ENCODE measurements at places on chromosomes 5 and 9. TPM values are rescaled to one million over a fixed set of nuclear protein-coding genes. Genes with fewer than 3 reads are reported as not detected.

Gene TRPM6
- total RNA-seq, result 1.8 TPM

Gene MEGF10
- not detected for total RNA-seq

Gene IL3
- total RNA-seq, result not detected

Gene SHB
- total RNA-seq, result 50.6 TPM

Gene FGF18
- total RNA-seq, result 1.0 TPM

Gene SLC34A3
- total RNA-seq, result 0.11 TPM

Gene MELK
- total RNA-seq, result 78.4 TPM

Gene OR1N1
- total RNA-seq, result not detected

Gene NOTCH1
- total RNA-seq, result 8.7 TPM

Gene MYMK
- total RNA-seq, result not detected

Gene MYOZ3
- total RNA-seq, result 0.22 TPM

Gene GTF3C4
- total RNA-seq, result 18.7 TPM

Gene ZFP2
- total RNA-seq, result not detected

Gene GLRX
- total RNA-seq, result 95.1 TPM

Gene ANKRD34B
- total RNA-seq, result not detected

Gene LCN10
- not detected for total RNA-seq

Gene PLEKHG4B
- total RNA-seq, result 1.2 TPM

Gene SPINK13
- total RNA-seq, result not detected

Gene FOXD4L4
- 0.07 TPM for total RNA-seq

Gene SLC36A2
- not detected for total RNA-seq

Gene TEX48
- total RNA-seq, result not detected

Gene SLC36A3
- not detected for total RNA-seq

Gene FYB1
- total RNA-seq, result 9.4 TPM

Gene PRRX2
- 11.3 TPM for total RNA-seq

Gene GAPT
- not detected for total RNA-seq

Gene DNAH5
- 1.8 TPM for total RNA-seq

Gene DOCK8
- total RNA-seq, result 0.29 TPM

Gene UBAP2
- total RNA-seq, result 37.1 TPM

Gene WDR55
- 27.1 TPM for total RNA-seq

Gene FAM200C
- total RNA-seq, result 1.5 TPM

Gene MCCC2
- 40.9 TPM for total RNA-seq

Gene SPATA31C1
- not detected for total RNA-seq

Gene SPINK7
- not detected for total RNA-seq

Gene PRDM9
- total RNA-seq, result not detected

Gene PCDHGA8
- total RNA-seq, result 0.07 TPM

Gene STRBP
- total RNA-seq, result 14.2 TPM

Gene PCDHB5
- 1.4 TPM for total RNA-seq

Gene IL9
- not detected for total RNA-seq

Gene NTNG2
- total RNA-seq, result 1.5 TPM

Gene BARHL1
- not detected for total RNA-seq

Gene MLANA
- not detected for total RNA-seq

Gene ATP10B
- not detected for total RNA-seq

Gene FXN
- 26.8 TPM for total RNA-seq

Gene LHX3
- 0.13 TPM for total RNA-seq

Gene CD180
- not detected for total RNA-seq

Gene PDE6A
- total RNA-seq, result 0.25 TPM

Gene SNX24
- 23.1 TPM for total RNA-seq

Gene NR4A3
- total RNA-seq, result 3.2 TPM

Gene TRIM41
- total RNA-seq, result 29.0 TPM

Gene FAM169A
- 7.7 TPM for total RNA-seq

Gene LCN15
- total RNA-seq, result not detected

Gene CDKN2A
- not detected for total RNA-seq

Gene SLC6A7
- total RNA-seq, result not detected

Gene PCDHAC2
- 4.4 TPM for total RNA-seq

Data from A549 treated with GW870086 at 1 μM for 4 hours (cell line).